Panc1 (cell line): ENCODE measurements at places on chromosomes 6 and 20.

DNA sequence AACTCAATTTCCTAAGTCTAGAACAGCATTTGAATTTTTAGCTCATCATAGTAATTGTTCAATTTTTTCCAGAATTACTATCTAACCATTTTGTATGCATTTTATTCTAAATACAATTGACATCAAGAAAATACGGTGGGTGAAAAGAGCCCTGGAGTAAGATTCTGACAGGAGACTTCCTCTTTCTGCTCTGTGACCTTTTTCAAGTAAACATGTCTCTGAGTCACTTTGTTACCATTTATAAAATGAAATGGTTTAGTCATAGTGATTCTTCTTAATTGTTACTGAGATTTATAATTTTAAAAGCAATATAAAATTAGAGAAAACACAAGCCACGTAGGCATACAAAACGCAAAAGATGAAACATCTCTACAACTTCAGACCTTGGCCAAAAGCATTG is 80.2 kb downstream of the PLCB1 start:
- DNase-seq, result no peak

GRCh38 chr6:20837189-20837588 is 302.9 kb downstream of the CDKAL1 start:
- DNase-seq, result no peak

- no peak for DNase-seq
These were observed 345.5 kb upstream of the MAP3K7 start for GRCh38 chr6:90932351-90932750.

DNA sequence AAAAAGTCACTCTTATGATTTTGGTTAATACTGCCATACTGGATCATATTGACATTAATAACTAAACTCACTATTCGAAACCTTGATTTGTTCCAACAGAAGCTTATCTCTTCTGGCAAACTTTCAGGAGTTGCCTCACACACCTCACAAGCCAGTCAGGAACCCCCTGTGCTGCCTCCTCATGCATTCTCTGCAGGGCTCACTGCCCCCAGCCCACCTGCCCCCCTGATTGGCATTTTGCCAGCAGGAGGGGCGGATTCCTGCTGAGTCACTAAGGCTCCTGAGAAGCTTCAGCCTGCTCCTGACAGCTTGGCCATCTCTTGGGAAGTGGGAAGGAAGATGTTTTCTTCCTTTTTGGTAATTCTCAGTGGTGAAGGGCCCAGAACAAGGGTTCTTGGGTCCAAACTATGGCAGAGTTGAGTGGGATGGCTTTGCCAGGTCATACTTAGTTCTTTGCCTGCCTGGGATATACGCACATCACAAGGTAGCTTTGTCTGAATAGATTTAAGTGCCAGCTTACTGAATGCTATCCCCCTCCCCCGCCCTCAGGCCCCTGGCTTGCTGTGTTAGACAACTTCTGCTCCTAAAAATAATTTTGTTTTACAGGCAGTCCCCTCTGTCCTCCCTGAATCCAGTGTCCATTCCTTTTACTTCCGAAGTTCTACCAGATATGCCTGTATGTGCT is 31.4 kb downstream of the SLC35F1 start:
- DNase-seq, result no peak

DNA sequence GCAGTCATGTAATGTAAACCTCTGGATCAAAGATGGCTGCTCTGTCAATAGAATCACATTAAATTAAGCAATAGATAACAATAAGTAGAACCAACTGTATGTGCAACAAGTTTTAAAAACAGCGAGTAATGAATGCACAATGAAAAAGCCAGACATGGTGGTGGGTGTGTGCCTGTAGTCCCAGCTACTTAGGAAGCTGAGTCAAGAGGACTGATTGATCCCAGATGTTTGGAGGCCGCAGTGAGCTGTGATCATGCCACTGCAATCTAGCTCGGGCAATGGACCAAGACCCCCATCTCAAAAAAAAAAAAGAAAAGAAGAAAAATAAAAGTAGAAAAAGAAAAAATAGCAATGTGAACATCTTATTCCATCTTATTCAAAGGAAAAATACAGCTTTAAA is 558.7 kb upstream of the MMS22L start:
- DNase-seq, result no peak

DNA sequence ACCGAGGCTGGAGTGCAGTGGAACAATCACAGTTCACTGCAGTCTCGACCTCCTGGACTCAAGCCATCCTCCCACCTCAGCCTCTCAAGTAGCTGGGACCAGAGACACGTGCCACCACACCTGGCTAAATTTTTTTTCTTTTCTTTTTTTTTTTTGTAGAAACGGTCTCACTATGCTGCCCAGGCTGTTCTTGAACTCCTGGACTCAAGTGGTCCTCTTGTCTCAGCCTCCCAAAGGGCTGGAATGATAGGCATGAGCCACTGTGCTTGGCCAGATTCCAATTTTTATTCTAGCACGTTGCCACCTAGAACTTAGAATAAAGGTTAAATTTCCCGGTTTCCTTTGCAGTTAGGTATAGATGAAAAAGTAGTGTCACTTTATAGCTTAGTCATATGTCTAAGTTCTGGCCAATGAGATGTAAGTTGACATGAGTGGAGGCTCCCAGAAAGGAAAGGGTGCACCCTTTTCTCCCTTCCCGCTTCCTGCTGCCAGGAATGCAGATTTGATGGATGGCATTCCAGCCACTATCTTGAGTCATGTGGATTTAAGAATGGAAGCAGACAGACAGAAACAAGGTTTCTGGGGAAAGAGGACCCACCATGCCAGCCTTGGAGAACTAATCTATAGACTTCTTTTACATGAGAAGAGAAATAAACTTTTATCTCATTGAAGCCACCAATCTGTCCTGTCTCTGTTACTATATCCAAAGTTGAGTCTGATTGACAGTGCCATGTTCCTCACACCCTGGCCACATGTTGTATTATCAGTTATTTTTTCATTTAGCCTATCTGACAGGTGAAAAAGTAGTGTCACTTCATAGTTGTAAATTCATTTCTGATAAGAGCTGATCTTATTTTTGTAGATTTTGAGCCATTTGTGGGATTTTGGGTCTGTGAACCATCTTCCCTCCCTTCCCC is 60.6 kb upstream of the NCOA3 start:
- no peak for DNase-seq

GRCh38 chr20:49282584-49283171 is 4.8 kb upstream of the ZNFX1 start:
- no peak for DNase-seq

GRCh38 chr6:129110690-129111343 is 227.9 kb downstream of the LAMA2 start:
- no peak for DNase-seq

- DNase-seq, result no peak
These were observed 90.0 kb downstream of the PERP start for GRCh38 chr6:138017166-138017757.

DNA sequence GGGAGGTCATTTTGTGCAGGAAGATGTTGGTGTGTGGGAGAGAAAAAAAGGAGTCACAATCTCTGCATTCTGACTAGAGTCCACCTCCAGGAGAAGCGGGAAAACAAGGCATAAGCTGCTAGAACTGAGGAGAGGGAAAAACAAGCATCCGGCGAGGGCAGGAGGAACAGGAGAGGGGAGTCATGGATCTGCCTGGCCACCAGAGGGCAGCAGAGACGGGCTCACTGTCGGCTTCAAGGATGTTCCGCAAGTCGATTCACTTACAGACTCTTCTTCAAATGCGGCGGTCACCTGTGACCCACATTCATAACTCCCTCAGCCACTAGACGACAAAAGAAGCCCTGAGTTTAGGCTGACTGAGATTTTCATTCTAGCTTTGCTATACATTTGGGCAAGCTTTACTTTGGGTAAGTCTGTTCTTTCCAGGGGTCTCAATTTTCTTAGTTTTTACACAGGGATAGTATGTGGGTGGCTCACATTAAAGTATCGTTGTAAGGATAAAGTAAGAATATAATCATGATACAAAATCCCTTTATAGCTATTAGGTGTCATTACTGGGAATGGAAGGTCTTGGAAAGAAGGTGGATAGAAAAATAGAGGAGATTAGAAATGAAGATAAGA is 6.6 kb upstream of the BTNL2 start:
- DNase-seq, result peak; percentile 69

DNA sequence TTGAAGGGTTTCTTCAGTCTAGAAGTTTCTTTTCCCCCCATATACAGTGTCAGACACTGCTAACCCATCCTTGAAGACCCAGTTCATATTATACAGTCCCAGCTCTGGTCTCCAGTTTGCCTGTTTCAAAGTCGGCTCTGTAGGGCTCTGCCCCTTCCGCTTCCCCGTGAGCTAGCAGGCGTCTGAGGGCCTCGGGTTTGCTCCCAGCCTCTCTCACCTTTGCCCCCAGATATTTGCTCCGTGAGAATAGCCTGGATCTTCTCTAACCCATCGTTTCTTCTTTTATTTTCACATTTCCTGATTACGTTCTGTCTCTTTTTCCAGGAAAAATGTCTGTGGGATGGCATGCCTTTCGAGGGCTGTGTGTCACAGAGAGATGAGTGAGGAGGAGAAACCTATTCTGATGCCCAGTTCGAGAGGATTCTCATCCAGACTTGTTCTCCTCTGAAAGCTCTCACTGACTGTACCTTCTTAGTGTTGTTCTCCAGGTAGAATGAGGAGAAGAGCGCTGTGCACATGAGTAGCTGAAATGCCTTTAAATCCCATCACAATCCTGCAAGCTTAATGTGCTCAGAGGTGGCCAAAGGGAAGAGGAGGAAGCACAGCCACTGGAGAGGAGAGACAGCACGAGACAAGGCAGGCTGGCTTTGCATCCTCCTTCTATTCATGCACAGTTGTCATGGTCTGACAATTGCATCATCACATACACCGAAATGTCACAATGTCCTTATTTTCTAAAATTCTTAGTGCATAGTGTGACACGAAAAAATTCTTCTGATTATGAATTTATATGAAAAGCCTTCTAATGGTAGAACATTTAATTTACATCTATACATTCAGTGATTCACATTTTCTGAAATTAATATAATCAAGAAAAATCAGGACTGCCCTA is 171.1 kb downstream of the FOXA2 start:
- no peak for DNase-seq

DNA sequence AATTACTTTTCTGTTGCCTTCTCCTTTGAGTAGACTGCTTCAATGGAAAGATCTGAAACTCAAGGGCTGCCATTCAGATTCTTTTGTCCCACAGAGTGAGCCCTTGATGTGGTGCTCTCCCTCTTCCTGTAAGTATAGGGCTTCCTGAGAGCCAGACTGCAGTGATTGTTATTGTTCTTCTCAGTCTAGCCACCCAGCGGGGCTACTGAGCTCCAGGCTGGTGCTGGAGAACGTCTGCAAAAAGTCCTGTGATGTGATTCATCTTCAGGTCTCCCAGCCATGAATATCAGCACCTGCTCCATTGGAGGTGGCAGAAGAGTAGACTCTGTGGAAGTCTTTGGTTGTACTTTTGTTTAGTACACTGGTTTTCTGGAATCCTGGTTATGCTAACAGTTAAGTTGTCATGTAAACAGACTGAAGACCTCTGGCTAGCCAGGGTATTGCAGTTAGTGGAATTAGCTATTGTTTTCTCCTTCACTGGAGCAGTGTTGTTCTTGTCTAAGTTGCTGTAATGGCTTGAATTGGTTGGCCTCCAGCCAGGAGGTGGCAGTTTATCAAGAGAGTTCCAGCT is 240.9 kb downstream of the COL12A1 start:
- no peak for DNase-seq

DNA sequence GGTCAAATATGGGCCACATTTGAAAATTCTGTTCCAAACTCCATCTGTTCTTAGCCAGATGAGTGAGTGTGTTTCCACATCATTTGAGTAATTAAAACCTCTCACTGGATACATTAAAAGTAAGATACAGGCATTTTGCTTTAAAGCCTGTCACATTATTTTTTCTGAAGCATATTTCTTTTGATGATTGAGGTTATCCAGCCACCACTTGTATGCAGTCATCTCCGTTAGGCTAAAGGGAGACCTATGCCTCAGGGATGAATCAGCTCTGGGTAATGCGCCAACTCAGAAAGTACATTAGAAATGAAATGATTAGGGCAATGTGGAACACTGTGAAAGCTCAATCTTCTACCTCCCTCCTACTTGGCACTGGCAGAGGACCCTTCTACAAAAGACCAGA is 90.7 kb downstream of the SNAP25 start:
- DNase-seq, result peak; percentile 52
